Activated CD4-positive, CD25-positive, alpha-beta regulatory T cell (primary cell): ENCODE measurements at places on chromosomes 2 and 18.

- DNase-seq = no peak
Measured at GRCh38 chr18:76121011-76121410, 374.0 kb downstream of the ZNF516 start.

- DNase-seq = no peak
Measured at GRCh38 chr2:136767030-136767429, 1.7 kb downstream of the THSD7B start.

DNA sequence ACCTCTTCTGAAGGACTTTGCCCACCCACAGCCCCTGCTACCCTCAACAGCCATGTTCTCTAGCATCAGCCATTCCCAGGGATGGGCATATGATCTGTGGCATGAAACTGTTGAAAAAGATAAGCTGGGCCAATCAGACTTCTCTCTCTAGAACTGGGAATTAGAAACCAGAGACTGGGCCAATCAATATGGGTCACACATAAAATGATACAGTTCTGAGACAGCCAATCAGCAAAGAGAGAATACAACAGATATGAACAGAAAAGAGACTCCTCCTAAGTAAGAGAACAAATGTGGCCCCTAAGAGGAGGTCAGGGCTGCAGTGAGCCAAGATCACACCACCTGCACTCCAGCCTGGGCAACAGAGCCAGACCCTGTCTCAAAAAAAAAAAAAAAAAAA is 2.1 kb downstream of the KIDINS220 start:
- DNase-seq = no peak

GRCh38 chr2:191012845-191013681 is 908 bp downstream of the STAT1 start:
- no peak for DNase-seq

GRCh38 chr18:73279498-73279897 is 411.7 kb upstream of the NETO1 start:
- DNase-seq = no peak

DNA sequence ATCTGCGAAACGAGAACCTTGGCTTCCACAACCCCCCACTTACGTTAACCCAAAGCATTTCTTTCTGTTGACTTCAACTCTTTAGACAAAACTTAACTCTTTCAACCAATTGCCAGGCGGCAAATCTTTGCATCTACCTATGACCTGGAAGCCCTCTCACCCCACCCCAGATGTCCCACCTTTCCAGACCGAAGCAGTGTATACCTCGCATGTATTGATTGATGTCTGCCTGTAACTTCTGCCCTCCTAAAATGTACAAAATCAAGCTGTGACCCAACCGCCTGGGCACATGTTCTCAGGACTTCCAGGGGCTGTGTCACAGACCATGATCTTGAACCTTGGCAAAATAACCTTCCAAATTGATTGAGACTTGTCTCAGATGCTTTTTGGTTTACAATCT is 12.3 kb downstream of the AQP12B start:
- no peak for DNase-seq
